ENCODE measurements at places on chromosomes 4 and X.

- no peak for DNase-seq
Observed at GRCh38 chrX:19137067-19137466, 14.8 kb upstream of the ADGRG2 start.

DNA sequence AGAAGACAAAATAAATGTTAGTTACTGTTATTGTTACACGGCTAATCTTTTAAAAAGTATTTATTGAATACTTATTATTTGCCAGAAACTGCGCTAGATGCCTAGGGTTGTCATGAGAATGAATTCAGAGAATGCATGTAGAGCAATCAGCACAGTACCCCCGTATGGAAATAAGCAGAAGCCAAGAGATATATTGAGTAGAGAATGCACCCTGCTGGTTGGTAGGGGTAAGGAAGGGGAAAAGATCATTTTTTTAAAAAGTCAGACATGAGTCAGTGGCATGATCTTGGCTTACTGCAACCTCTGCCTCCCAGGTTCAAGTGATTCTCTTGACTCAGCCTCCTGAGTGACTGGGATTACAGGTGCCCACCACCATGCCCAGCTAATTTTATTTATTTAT, 13.1 kb upstream of the DRP2 start:
- DNase-seq: no peak

- DNase-seq: no peak
Observed at GRCh38 chr4:130306566-130306965, 1210.6 kb downstream of the C4orf33 start.

DNA sequence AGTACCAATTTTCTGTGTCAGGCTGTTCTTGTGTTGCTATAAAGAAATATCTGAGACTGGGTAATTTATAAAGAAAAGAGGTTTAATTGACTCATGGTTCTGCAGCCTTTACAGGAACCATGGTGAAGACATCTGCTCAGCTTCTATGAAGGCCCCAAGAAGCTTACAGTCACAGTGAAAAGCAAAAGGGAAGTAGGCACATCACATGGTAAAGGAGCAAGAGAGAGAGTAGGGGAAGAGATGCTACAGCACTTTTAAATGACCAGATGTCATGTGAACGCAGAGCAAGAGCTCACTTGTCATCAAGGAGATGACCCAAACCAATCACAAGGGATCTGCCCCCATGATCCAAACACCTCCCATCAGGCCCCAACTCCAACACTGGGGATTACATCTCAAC, 174.3 kb downstream of the ATP10D start:
- DNase-seq: no peak

DNA sequence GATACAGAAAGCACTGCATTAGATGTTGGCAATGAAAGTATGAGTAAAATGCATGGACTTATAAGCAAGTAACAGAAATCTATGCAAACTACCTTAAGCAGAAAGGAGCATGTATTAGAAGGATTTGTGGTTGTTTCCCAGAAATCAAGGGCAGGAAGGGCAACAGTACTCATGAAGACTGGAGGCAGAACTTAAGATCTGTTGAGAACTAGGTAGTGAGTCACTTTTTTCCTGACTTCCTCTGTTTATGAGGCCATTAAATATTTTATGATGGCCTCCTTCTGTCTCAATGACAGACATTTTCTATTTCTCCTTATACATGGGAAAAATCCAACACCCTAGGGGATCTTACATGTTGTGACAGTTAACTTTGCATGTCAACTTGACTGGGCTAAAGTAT, 398.2 kb downstream of the MID1IP1 start:
- DNase-seq: no peak

- DNase-seq: no peak
Observed at GRCh38 chr4:81508411-81509185, 36.9 kb upstream of the RASGEF1B start.

DNA sequence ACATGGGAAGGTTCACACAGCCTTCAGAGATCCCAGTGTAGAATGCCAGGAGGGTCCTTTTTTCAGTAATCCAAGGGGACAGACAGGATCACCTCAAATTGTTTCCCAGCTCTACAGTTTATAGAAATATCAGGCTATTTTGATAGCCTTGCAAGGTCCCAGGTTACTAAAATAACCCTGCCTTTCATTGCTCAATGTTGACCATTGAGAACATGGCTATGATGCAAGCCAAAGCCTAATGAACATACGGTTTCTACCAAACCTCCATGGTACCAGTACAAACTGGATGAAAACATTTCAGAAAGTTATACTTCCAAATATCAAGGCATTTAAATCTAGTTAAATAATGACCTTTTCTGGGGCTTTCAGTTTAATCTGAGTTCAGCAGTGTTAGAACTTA, 151.5 kb downstream of the PLS3 start:
- no peak for DNase-seq

DNA sequence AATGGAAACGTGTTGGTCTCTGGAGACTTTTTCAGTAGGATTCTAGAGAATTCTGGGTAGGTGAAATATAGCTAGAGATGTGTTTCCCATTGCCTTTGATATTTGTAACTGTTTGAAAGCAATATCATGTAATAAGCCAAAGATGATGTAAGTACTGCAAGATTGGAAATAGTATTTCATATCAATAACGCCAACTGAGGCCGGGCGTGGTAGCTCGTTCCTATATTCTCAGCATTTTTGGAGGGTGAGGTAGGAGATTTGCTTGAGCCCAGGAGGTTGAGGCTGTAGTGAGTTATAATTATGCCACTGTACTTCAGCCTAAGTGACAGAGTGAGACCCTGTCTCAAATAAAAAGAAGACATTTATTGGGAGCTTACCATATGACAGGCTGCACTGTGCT, 9.5 kb downstream of the ADH1A start:
- no peak for DNase-seq

DNA sequence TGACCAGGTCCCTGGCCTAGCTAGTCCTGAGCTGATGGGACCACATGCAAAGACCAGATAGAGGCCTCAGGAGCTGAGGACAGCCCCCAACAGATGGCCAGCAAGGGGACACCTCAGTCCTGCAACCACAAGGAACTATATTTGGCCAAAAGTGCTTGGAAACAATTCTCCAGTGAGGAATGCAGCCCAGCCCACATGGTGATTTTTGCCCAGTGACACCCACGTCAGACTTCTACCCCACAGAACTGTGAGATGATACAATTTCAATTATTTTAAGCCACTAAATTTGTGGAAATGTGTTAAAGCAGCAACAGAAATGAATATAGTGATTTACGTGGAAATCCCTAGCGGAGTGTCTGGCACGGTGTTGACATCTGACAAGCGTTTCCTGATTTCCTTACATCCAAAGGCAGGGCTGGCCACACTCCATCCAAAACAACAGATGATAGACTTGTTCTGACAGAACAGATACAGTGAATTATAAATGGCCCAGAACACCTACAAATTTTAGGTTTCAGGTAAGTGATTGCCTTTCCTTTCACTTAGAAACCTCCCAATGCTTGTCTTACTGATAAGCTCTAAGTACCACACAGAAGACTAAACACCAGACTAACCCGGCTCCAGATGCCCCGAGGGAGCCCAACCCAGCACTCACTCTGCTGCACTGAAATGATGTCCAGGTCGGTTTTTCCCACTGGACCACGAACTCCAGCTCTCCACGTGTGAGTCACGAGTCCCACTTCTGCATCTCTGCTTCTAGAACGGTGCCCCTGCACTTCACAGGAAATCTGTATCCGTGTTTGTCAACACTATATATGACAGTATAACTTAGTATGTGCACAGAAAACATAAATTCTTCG, 5.8 kb downstream of the AFAP1 start:
- no peak for DNase-seq

DNA sequence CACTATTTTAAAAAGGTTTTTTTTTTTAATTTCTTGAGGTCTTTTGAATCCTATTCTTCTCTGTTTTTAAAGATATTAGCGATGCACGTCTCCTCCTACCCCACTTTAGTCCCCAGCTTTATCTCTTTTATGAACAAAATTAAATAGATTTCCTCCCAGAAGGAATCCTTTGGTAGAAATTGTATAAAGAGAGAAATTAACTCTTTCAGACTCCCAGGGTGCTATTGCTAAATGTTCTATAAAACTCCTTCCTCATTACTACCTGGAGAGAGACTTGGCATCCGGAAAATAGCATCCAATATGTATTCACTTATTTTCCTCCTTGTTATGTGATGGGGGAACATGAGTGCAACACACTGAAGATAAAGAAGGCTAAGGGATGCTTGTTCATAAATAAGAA, 16.5 kb upstream of the PACRGL start:
- DNase-seq: no peak

DNA sequence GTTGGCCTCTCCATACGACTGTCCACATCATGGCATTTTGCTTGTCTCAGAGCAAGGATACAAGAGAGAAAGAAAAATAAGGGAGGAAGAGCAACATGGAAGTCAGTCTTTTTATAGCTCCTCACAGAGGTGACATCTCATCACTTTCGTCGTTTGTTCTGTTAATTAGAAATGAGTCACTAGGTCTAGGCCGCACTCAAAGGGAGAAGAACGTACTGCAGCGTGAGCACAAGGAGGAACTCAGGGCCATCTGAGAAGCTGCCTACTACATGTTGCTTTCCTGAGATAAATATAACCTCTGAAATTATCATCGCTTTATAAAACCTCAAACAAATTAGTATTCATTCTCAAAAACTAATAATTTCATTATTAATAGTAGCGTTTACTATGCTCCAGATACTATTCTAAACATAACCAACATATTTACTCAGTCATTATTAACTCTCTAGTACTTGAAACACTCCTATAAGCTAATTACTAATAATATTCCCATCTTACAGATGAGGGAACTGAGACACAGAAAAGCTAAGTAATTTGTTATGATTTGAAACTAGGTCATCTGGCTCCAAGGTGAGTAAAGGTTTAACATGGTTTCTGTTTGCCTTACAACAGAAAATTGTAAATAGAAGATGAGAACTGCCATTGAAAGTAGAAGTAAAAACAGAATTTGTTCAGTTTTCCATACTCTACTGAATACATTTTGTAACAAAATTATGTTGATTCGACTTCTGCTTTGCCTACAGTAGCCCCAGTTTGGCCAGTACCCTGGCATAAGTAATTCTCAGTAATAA, 213.2 kb upstream of the UGT8 start:
- DNase-seq: no peak

GRCh38 chr4:156346959-156347385, 393.3 kb upstream of the CTSO start:
- DNase-seq: no peak

GRCh38 chr4:127601029-127601428, 31.7 kb upstream of the INTU start:
- no peak for DNase-seq

DNA sequence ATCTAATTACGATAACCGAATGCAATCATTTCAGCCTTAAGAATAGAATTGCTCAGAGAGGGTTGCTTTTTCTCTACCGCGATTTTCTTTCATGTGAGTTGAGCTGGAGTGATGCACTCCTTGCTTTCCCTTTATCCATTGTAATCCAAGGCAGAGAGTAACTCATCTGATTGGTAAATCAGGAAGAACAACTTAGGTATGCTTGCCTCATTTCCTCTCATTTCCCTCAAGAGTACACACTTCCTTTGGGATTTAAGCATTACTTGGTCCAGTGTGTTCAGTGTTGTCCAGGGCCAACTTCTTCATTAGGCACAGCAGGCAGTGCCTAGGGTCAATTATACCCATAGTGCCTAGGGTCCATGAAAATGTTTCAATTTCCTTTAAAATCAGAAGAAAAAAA, 15.7 kb upstream of the N4BP2 start:
- no peak for DNase-seq

DNA sequence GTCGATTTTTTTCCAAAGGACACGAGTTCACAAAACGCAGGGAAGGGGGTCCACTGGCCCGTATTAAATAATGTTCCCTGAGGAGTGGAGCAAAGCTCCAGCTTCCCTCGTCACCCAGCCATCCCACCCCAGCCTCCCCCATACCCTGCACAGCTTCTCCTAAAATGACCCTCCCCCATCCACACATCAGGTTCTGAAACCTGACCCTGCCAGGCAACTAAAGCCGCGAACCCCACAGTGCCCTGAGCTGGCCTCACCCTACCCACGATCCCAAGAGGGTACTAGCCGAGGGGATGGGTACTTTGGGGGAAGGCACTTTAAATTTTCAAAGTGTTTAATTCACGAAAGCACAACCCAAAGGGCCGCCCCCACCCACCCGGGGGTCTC, 634 bp downstream of the APOO start:
- no peak for DNase-seq

DNA sequence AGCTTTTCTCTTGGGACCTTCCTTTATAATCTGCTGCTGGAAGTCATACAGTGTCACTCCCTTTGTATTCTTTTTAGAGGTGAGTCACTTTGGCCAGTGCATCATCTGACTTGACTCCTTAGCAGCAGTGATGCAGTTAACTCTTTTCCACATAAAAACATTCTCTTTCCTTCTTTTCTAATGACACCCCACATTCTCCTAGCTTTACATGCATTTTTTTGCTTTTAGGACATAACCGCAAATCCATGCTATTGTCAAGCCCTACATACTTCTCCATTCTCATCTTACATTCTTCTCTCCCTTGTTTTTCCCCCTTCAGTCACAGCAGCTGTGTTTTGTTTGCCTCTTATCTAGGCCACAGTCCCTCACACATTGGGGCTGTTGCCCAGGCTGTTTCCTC, 55.1 kb downstream of the ZNF330 start:
- no peak for DNase-seq

- no peak for DNase-seq
Observed at GRCh38 chrX:132272826-132273225, 53.6 kb upstream of the RAP2C start.

DNA sequence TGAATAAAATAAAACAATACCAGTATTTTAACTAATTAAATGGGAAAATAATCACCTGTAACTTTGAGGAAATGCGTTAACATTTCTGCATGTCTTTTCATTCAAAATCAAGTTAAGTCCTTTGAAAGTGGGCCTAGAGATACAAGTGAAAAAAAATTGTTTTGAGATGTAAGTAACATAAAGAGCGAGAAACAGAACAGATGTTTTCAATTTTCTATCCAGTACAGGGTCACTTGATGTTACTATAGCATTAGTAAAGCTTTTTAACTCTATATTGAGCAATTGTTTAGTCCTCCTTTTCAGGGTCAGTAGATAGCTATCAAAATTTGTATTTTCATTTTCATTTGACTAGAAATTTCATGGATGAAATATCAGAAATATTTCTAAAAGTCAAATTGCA, 761.4 kb downstream of the CCSER1 start:
- no peak for DNase-seq

GRCh38 chr4:65089666-65090065, 580.6 kb downstream of the EPHA5 start:
- DNase-seq: no peak

DNA sequence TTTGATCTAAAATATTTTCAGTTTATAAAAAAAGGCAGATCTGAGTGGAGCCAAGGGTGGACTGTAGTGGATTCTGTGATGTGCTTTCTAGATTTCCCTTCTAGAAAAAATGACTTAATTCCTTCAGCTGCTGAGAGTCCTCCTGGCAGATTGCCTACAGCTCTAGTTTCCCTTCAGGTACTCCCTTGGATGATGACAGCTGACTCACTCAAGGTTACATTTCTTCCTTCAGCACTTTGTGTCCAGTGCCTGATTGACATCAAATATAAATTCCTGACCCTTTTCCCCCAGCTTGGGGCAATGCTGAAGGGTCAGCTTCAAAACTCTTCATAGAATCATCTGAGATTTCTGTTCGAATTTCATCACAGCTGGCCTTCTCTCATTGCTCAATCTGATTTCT, 161.7 kb downstream of the EMCN start:
- no peak for DNase-seq
